ENCODE measurements at places on chromosomes 2 and 18.

GRCh38 chr2:205640716-205641115 is 41.6 kb upstream of the NRP2 start:
- no peak for DNase-seq

DNA sequence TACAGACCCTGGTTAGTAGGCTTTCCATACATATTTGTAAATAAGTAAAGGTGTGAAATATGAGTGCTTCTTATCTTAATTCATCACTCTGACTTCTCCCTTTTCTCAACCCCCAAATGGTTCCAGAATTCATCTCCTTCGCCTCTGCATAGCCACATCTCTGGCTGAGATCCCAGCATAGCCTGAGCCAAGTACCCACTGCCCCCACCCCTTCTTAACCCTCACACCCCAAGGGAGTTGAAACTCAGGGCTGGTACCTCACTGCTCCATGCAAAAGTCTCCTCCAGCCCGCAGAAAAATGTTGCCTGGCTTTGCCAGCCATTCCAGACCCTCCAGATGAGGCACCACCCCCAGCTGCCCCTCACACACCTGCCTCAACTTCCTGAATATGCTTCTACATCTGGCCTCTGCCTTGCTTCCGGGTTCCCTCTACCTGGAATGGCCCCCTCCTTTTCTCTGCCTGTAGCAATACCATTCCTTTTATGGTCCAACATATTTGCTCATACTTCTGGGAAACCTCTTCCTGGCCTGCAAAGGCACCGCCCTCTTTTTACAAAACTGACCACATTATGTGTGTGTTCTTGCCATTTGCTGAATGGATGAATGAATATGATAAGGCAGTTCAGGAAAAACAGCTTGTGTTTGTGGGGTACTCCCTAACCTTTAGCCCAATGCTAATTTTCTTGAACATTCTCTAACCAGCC is 112.8 kb downstream of the CELF4 start:
- DNase-seq = no peak

GRCh38 chr2:158325031-158325781 is 131.3 kb downstream of the CCDC148 start:
- DNase-seq = no peak

GRCh38 chr2:23269747-23270146 is 115.2 kb upstream of the KLHL29 start:
- DNase-seq = no peak

DNA sequence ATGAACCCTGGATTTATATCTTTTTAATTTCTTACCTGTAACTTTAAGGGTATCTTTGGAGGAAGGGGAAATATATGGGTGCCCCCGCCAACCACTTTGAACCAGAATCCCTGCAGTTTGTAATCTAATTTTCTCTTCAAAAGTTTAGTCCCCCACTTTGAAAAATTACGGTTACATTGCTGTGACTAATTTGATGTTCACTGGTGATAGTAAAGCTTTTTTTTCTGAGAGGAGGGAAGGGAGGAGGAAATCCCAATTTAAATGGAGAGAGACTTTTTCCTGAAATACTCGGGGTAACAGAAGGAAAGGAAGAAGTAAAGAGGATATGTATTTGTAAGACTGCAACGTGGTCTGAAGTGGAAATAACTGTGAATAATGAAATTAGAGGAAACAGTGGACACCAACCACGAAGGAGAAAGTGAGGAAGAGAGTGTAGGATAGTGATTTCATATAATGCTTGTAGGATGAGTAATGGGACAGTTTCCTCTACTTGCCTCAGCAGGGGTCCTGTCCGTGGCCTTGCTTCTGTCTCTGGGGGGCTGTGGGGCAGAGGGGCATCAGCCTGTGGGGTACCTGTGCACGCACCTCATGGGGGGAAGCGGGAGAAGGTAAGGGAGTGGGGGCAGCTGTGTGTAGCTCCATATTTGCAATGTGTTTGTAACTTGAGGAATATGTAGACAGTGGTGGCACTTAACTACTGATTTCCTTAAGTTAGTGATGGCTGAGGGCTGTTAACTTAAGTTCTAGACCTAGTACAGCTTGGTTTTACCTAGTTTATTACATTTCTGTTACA is 161.1 kb downstream of the LTBP1 start:
- no peak for DNase-seq

DNA sequence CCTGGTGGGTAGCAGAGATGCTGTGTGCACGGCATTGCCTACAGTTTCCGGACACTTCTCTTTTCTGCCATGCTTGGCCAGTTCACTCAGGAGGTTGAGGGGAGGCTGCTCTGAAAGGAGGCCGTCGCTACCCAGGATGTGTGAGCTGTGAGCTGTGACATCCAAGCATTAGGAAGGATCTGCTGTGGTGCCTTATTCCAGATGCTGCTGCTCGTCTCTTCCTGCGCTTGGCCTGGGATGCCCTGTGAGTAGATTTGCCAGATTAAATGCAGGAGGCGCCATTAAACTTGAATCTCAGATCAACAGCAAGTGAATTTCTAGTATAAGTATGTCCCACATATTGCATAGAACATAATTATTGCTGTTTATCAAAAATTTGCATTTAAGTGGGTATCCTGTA is 124.2 kb upstream of the SIX3 start:
- DNase-seq = no peak

DNA sequence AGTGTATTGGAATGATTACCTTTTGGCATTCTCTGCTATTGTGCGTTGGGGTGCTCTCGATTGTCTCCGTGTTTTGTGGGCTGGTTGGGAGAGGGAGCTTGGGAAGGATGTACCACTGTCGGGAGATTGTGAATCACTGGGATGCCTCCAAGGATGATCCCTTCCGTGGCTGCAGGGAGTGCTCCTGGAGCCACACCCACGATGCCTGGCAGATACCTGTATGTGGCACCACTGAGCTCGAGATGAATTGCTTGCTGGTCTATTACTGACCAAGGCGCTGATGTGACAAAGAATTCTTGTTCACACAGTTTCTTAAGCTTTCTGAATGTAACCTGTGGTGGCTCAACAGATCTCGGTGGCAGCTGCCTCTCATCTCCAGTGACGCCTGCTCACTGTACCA is 159.7 kb upstream of the LHCGR start:
- DNase-seq = no peak

DNA sequence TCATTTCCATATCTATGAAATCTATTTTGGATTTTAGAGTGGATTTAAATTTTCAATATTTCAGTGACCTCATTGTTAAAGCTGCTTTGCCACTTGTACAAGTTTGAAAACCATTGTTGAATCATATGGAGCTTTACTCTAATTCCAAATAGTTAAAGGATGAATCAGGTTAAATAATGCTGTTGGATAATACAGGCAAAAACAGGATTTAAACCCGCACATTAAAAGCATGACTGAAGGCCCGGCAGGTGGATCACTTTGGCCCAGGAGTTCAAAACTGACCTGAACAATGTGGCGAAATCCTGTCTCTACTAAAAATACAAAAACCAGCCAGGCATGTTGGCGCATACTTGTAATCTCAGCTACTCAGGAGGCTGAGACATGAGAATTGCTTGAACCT is 68.3 kb downstream of the RIF1 start:
- no peak for DNase-seq

DNA sequence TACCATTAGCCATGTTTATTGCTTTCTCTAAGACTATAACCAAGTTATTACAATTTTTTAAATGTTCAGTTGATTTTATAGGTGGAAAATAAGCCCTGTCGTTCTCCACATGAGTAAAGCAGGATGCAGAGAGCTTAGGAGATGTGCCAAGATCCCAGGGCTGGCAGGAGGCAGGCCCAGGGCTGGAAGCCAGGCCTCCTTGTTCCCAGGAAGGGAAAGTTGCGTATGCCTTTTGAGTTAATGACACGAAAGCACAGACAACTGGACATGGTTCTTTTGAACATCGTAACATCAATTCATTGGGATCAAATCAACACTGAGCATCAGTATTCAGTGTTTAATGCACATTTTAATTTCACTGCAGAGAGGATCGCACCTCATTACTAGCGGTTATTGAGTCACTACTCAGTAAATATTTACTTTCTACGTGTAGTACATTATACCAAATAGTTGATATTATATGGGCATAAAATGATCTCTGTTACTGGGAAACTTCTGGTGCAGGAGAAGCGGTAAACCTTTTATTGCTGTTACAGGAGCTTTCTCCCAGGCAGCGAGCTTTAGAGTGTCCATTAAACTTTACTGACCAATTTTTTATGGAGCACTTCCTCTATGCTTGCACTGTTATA is 60.0 kb downstream of the RNF144A start:
- DNase-seq = no peak

DNA sequence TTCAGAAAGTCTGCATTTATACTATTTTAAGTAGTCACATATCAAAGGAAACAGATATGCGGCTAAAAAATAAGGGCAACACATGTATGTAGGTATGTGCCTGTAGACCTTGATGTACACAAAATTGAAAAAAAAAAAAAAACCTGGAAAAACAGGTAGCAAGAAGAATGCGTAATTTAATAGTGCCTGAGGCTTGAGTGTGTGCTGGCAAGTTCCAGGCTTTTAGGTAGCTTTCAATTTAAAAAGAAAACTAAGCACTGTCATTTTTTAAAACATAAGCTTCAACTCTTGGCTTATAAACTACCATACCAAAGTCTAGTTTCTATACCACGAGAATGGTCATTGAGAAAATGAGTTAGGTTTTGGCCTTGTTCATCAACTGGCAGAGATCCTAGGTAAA is 72.3 kb downstream of the OTX1 start:
- DNase-seq = no peak

GRCh38 chr18:62717169-62717924 is 2.0 kb downstream of the PHLPP1 start:
- DNase-seq = peak; percentile 19

DNA sequence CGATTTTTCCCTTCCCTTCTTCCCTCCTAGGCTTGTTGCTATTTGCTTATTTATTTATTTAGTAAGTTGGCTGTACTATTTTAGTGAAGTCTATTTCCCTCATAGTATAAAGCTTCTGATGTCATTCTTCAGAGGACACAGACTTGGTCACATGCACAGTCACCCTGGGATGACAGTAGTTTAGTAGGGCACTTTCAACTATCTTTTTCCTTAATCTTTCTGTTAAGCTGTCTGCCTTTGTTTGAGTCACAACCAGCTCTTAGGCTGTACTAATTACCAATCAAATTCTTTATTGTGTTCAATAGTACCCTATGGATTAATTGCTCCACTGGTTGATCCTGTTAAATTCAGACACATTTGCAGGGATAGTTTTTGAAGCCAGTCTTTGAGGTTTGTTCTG is 26.9 kb upstream of the RAB31 start:
- DNase-seq = no peak

- DNase-seq = no peak
Measured at GRCh38 chr2:10946394-10946793, 34.7 kb downstream of the KCNF1 start.

DNA sequence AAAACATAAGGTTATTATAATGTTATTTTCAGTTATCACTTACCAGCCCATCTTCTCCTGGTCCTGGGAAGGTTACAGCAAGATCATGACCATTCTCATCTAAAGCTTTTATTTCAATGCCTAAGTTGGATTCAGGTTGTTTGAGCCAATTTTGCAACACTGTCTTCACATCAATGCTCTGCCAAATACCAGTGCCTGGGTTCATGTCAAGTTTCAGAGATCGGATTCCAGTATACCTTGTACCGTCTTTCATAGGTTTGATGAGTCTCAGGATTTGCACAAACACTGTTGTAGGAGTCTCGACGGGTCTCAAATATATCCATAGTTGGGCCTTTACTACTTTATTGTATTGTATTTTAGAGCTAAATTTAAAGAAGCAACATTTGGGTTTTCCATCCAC is 2.5 kb downstream of the MSTN start:
- DNase-seq = no peak

DNA sequence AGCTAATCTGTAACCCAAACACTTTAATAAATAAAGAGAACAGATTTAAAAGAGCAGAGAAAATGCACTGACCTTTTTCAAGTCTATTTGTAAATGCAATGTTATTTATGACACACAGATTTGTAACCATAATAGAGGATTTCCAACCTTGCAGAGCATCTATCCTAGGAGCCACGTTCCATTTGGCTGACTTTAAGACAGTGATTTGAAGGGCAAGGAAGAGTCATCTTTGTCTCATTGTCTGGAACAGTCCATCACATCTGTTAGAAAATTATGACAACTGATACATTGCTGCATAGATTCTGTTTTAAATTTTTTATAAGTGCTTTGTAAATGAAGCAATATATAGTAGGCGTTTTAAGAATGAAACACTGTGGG is 90.8 kb upstream of the L3MBTL4 start:
- DNase-seq = no peak

DNA sequence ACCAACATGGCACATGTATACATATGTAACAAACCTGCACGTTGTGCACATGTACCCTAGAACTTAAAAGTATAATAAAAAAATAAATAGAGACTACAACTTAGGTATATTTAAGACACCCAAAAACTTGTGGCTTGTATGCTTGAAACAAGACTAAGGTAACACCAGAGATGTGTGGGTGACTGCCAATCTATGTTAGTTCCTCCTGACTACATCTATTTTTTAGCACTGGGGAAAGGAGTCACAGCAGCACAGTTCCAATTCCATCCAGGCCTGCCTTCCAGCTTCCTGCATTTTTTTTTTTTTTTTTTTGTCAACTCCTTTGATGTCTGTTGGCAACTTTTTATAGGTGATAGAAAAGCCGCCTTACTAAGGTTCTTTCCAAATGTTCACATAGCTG is 18.2 kb downstream of the C2orf69 start:
- no peak for DNase-seq

DNA sequence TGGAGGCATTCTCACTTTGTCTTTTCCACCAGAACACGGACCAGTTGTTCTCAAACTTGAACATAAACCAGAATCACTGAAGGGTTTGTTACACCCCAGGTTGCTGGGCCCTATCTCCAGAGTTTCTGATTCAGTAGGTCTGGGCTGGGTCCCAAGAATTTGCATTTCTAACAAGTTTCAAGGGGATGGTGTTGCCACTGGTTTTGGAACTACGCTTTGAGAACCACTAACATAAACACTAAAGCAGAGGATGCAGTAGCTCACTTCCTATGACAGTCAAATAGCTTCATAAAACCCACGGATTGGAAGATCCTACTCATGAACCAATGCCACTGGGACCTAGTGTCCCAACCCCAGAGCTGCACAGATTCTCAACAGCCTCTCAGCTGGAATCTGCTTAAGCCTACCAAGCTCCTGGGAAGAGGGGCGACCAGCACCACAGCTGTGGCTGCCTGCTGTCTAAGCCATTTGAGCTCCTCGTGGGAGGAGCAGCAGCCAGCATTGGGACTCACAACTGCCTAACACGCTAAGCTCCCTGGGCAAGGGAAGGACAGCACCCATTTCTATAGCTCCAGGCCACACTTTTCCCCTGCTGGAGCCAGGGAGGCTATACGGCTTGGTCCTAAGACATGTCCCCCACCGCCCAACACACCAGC is 62.5 kb downstream of the C1D start:
- DNase-seq = no peak

- DNase-seq = no peak
Measured at GRCh38 chr2:192700934-192701333, 506.2 kb upstream of the TMEFF2 start.

GRCh38 chr2:62305421-62306176 is 109.7 kb downstream of the B3GNT2 start:
- peak; percentile 52 for DNase-seq

DNA sequence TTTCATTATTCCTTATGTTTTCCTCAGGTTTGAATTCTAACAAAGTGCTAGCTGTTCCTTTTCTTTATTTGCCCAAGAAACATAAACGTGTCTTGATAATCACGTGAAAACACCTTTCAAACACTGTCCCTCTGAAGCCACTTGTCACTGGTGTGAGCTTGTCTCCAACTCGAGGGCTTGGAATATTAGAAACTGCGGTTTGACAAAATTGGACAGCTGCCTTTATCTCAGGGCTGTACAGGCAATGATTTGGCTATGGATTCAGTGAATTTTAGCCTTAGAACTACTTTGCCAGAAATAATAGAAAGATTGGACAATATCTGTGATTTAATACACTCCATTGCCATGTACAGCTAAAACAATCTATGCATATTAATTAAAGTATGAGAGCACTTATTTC is 763.0 kb upstream of the ACVR2A start:
- DNase-seq = no peak
